Activated T-cell treated with anti-CD3 and anti-CD28 coated beads, Interleukin-2, amount 50 U/mL, for 72 hours (primary cell): ENCODE measurements at places on chromosomes 2 and 18.

- no peak for DNase-seq
Measured at GRCh38 chr18:46320297-46320696, 216.1 kb downstream of the HAUS1 start.

GRCh38 chr2:218067523-218067922, 1.5 kb upstream of the RUFY4 start:
- no peak for DNase-seq

GRCh38 chr18:24396082-24396633, 1.5 kb downstream of the OSBPL1A start:
- DNase-seq = no peak

- DNase-seq = no peak
Measured at GRCh38 chr18:5529471-5529870, 14.3 kb downstream of the EPB41L3 start.

- DNase-seq = no peak
Measured at GRCh38 chr2:88543541-88544057, 83.7 kb downstream of the EIF2AK3 start.

DNA sequence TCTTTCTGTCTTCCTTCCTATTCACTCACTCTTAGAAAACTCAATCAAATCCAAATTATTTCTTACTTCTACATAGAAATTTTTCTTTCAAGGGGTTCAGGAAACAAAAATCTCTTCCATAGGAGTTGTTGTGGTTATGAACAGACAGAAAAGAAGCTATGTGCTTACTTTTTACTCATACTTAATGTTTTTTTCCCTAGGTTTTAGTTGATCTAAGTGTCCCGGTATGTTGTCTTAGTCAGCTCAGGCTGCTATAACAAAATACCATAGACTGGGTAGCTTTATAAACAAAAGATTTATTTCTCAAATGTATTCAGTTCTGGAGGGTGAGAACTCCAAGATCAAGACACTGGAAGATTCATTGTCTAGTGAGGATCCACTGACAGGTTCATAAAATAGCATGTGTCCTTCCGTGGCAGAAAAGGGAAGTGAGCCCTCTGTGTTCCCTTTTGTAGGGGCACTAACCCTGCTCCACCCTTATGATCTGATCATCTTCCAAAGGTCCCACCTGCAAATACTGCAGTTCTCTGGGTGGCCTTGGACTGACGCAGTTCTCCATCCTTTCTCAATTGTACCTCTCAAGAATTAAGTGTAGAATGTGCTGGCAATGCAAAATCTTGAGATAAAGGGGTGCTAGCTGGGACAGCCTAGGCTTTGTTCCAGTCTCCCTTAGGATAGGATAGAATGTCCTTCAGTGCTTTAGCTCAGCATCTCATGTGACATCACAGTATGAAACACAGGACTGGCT, 14.4 kb upstream of the VRK2 start:
- DNase-seq = no peak

- DNase-seq = no peak
Measured at GRCh38 chr2:187982668-187983067, 309.0 kb upstream of the GULP1 start.

DNA sequence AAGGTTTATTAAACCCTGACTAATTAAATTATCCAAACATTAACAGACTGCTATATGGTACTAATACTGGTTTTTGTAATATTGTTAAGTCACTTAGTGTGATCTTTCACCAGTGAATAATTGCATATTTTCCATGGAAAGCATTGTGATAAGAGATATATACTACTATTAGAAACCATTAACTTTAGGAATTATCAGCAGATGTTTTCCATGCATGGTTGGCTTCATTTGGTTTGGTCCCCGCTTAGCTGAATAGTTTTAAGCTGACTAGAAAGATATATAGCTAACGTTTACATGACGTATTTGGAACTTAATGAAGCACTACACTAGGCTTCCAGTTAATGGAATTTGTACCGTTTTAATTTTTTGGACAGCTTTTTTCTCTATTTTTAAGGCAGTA, 37.9 kb downstream of the LCLAT1 start:
- no peak for DNase-seq

GRCh38 chr18:53745224-53745967, 479.1 kb downstream of the MBD2 start:
- DNase-seq = no peak

- DNase-seq = no peak
Measured at GRCh38 chr18:8602040-8602439, 7.2 kb upstream of the RAB12 start.

- no peak for DNase-seq
Measured at GRCh38 chr2:111944531-111945210, 46.3 kb downstream of the MERTK start.

DNA sequence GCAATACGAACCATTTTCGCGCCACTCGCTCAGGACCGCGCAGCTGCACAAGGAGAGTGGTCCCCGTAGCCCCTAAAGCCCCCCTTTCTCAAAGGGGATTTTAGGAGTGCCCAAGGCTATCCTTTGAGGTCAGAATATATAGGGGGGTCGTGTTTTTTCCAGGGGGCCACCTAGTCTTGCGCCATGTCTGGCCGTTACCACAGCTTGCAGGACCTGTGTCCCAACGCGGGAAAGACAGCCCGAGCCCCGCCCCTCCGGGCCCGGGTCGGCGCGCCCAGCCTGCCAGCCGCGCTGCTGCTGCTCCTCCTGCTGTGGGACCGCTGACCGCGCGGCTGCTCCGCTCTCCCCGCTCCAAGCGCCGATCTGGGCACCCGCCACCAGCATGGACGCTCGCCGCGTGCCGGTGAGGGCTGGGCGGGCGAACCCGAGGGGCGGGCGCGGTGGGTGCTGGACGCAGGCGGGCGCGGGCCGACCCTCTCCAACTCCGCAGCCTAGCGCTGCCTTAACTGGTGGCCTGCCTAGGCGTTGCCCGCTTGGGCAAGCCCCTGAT, at the start of gene CDCA7:
Gene CDCA7 (plus strand): TSS at position 291 of the 550 bp plus-strand sequence. CDS start 92 bp downstream, at position 383.
- DNase-seq = peak; percentile 85

- DNase-seq = no peak
Measured at GRCh38 chr2:223762853-223763252, 74.5 kb downstream of the AP1S3 start.

GRCh38 chr2:128287780-128288735, 30.6 kb downstream of the HS6ST1 start:
- DNase-seq = no peak

DNA sequence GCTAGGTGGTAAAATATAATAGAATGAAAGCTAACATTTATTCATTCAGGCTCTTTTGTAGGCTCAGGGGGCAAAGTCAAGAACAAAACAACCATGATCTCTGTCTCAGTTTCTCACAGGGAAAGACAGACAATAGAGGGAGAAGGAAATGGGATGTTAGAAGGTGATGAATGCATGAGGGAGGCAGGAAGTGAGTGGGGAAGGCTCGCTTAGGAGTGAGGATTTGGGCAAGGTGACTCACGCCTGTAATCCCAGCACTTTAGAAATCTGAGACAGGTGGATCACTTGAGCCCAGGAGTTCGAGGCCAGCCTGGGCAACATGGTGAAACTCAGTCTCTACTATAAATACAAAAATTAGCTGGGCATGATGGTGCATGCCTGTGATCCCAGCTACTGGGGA, 88.4 kb downstream of the CTIF start:
- DNase-seq = no peak

DNA sequence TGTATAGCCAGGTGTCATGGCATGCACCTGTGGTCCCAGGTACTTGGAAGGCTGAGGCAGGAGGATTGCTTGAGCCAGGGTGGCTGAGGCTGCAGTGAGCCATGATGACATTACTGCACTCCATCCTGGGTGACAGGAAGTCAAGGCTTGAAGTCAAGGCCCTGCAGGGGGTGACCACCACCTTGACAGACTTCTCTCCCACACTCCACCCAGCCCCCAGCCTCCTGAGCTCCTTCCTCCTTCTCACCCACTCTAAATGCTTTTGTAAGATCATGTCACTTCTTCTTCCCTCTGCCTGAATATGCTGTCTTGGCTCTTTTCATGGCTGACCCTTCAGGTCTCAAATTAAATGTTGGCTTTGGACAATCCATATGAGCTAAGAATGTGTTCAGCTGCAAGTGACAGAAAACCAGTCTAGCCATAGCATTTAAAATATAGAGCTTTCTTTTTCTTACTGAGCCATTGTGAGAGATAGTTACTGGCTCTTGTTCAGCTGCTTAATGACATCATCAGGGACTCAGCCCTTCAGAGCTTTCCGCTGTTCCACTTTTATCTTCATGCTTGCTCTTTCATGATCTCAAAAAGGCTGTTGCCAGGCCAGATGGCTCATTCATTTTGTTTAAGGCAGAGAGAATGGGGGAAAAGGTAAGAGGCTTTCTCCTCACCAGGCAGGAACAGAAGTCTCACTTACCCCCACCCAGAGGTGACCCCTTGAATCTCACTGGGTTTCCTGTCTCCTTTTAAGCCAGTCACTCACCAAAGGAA, 36.7 kb upstream of the TTC39C start:
- no peak for DNase-seq
